ENCODE measurements at places on chromosomes 3 and 15.

DNA sequence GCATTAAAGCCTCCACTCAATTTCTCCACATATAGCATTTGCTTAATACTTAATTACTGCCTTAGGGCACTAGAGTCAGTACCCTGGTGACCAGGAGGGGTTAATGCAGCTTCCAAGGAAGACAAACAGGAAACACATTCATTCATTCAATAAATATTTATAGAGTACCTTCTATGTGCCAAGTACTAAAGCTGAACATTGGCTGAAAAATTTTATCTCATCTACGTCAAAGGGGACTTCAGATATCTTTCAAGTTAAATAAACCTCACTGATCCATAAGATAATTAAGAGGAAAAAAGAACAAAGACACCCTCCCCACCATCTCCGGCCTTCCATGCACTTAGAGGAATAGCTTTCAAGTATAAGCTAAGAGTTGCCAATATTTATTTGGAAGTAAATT, 156.9 kb upstream of the PRICKLE2 start:
- DNase-seq = no peak

GRCh38 chr15:73232776-73233175, 136.0 kb downstream of the HCN4 start:
- DNase-seq = no peak

DNA sequence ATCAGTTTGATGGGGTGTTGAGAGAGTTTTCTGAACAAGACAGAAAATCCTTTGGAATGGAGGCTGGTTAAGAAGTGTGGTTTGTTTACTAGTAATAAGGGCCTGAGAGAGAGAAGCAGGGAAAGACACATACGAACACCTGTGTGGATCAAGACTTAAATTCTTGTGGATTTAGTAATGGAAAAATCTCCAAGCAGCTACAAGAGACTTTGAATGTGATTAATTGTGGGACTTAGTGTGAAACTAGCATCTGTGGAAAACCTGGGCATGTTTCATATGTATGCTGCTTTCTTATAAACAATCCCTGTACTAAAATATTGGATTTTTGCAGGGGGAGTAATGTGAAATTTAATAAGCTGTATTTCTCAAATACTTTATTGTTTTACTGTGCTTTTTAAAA, 399.1 kb downstream of the SI start:
- no peak for DNase-seq

GRCh38 chr15:38174691-38175090, 77.9 kb upstream of the SPRED1 start:
- no peak for DNase-seq

DNA sequence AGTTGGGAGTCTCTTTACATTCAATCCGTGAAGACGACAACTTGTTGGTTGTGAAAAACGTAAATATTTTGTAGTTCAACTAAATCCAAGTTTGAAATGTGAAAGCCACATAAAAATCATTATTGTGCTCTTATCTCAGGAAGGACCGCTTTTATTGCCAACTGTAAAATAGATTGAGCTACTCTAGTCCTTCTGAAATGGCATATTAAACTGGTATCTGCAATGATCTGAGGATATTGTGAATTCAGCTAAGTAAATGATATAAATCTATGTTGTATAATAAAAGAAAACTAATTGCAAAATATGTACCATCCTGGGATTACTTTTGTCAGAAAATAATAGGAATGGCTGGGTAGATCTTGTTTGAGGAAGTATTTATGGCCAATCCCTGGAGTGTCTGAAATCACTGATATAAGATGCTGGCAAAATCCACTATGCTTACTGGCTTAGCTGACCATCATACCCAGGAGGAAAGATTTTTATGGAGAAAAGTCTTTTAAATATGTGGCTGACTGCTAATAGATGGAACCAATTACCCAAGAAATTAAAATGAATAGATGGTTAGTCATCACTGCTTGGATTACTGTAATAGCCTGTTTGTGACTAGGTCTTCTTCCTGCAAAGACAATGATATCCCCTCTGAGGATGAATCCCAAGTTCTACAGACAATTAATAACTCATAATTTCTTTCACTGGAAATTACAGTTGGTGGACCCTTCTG, 191.8 kb downstream of the SEMA6D start:
- no peak for DNase-seq
